Kidney (tissue), 22 donors: ENCODE measurements at places on chromosomes 2 and 18. TPM values are rescaled to one million over a fixed set of nuclear protein-coding genes. Genes with fewer than 3 reads are reported as not detected.

The UGT1A3 gene
- total RNA-seq: 0.57 TPM

The NEU2 gene
- not detected for total RNA-seq

The DHRS9 gene
- 2.2 TPM for total RNA-seq

DNA sequence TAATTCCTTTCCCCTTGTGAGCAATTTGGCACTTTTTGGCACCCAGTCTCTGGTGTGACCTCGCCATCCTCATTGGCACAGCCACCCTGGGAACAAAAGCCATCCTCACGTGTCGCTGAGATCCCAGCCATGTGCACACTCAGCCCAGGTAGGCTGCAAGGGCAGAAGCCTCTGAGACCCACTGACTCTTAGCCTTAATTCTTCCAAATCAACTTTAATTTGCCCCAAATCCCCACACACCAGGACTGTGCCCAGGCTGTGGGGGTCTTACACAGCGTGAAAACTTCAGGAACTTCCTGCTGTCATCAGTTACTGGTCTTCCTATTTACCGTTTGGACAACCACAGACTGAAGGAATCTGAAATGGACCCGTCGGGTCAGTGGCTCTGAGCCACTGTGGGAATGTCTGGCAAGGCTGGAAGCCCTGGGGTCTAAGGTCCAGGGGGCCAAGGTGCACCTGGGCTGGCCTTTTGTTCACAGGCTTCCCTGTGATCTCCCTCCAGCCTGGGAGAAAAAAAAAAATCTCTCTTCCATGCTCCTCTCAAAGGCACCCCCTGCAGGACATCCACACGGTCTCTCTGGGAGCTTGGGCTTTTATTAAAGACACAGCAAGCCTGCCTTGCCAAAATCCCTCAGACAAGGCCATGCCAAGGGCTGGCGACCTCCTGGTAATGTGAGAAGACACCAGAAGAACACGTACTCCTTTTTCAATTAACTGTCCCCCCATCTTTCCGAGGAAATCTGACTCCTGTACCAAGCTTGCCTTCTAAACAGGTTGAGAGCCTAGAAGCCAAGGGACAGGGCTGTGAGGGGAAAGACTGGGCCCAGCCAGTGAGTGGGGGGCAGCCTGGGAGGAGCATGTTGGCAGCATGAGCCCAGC is 42.1 kb upstream of the LAPTM4A start:
- peak; percentile 93 for DNase-seq
- peak overlapping the region; percentile 68 for H3K27ac ChIP-seq
- H3K4me3 ChIP-seq: no peak overlapping the region
- H3K27me3 ChIP-seq: no peaks in the 10 kb centered on the region
- H3K36me3 ChIP-seq: no peaks in the 10 kb centered on the region

GRCh38 chr2:239285932-239286230 is 114.9 kb downstream of the HDAC4 start:
- no peak overlapping the region for H3K4me3 ChIP-seq
- peaks cover 15% of the 10 kb centered on the region for H3K4me1 ChIP-seq
- DNase-seq: no peak
- no peaks in the 10 kb centered on the region for H3K36me3 ChIP-seq
- no peak overlapping the region for H3K27ac ChIP-seq

DNA sequence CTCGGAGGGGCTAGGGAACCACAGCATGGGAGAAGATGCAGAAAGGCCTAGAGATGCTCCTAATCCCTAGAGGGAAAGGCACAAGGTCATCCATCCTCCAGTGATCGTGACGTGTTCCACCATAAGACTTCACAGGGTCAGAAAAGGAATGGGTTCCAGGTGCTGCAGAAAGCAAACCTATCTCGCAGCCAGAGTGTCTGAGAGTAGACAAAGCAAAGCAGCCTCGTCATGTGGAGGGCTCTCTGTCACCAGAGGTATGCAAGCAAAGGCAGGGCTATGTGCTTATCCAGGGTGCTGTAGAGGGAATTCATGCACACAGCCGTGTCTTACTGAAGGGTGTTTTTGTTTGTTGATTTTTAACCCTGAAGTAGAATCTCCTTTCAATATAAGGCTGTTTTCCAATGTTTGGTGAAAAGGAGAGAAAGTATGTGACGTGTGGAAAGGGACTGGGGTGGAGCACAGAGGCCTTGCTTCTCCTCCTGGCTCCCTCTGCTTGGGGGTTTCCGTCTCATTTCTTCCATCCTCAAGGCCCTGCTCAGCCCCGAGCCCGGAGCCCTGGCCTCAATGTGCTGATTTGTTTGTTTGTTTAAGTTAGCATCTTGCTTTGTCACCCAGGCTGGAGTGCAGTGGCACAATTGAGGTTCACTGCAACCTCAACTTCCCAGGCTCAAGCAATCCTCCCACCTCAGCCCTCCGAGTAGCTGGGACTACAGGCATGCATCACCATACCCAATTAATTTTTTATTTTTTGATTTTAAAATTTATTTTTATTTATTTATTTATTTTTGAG is 3.0 kb downstream of the GPR55 start:
- H3K27ac ChIP-seq: no peak overlapping the region
- no peaks in the 10 kb centered on the region for H3K36me3 ChIP-seq
- H3K4me3 ChIP-seq: no peak overlapping the region
- H3K4me1 ChIP-seq: no peaks in the 10 kb centered on the region
- no peaks in the 10 kb centered on the region for H3K27me3 ChIP-seq
- no peak for DNase-seq

The DNER gene
- total RNA-seq: 16.5 TPM

- H3K36me3 ChIP-seq: no peaks in the 10 kb centered on the region
- no peak for DNase-seq
- no peak overlapping the region for H3K4me3 ChIP-seq
- no peak overlapping the region for H3K27ac ChIP-seq
These were observed 377.7 kb downstream of the TDRD15 start for GRCh38 chr2:21501376-21502027.

The DSC3 gene
- total RNA-seq: not detected

DNA sequence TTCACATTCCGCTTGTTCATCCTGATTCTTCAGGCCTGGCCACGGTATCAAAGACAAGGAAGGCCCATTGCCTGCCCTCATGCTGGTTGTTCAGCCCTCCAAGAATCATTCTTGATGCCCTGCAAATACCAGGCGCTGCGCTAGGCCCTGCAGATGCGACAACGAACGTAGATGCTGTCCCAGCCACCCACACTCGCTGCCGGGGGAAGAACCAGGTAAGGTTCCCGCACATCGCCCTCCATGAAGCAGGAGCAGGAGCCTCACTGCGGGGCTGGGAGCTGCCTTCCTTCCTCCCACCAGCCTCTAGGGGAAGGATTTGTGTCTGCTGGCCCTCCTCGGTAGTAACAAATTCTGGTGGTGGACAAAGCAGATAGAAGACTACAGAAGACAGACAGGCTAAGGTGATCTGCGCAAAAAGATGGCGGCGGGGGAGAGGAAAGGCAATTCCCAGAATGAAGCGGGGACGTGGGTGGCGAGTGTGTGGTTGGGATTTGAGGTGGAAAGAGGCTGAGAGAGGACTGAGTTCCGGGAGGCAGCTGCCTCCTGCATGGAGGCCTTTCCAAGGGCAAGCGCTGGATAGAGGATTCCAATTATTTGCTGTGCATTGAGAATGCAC is 19.8 kb upstream of the GPR55 start:
- no peak overlapping the region for H3K27ac ChIP-seq
- no peaks in the 10 kb centered on the region for H3K4me1 ChIP-seq
- DNase-seq: no peak
- H3K4me3 ChIP-seq: no peak overlapping the region
- H3K27me3 ChIP-seq: no peaks in the 10 kb centered on the region
- no peaks in the 10 kb centered on the region for H3K36me3 ChIP-seq

DNA sequence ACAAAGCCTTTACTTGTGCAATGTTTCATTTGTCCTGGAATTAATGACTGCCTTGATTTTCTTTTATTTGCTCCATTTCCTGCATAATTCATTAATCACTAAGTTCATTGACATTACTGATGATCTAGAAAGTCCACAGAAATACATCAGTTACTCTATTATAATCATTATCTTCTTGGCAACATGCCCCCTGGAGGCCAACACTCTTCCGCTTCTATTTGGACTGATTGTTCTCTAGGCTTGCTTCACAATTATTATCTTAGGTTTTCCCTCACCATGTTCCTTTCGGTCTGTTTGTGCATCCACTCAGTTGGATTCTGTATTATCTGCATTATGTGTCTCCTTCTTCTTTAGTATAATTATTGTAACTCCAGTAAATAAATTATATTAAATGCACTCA is 461.0 kb upstream of the CDH2 start:
- H3K27me3 ChIP-seq: no peaks in the 10 kb centered on the region
- H3K36me3 ChIP-seq: no peaks in the 10 kb centered on the region
- no peak for DNase-seq

The ARL4C gene
- total RNA-seq: 62.0 TPM

DNA sequence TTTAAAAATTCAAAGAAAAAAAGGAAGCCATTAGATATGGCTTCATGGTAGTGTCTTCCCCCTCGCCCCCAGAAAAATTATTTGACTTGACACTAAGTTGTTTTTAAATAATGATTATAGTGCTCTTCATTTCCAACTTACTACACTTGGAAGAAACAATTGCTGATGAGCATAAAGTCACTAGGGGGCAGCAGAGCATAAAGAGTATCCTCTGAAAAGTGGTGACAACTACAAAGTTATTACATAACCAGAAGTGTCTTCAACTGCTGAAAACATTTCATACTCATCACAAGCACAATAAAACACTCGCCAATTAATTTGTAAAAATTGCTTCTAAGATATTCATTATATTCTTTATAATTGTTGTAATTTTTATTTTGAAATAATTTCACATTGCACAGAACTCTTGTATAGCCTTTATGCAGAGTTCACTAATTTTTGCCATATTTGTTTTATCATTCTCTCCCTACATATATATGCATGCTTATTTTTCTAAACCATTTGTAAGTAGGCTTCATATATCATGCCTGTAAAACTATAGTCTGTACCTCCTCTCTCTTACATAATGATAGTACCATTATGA is 54.9 kb downstream of the EXOC6B start:
- no peaks in the 10 kb centered on the region for H3K36me3 ChIP-seq
- no peak for DNase-seq
- no peaks in the 10 kb centered on the region for H3K27me3 ChIP-seq
- no peaks in the 10 kb centered on the region for H3K4me1 ChIP-seq
- H3K27ac ChIP-seq: no peak overlapping the region

- H3K4me3 ChIP-seq: no peak overlapping the region
- H3K4me1 ChIP-seq: no peaks in the 10 kb centered on the region
- no peaks in the 10 kb centered on the region for H3K36me3 ChIP-seq
- no peaks in the 10 kb centered on the region for H3K27me3 ChIP-seq
- DNase-seq: no peak
These were observed 63.8 kb downstream of the HAUS1 start for GRCh38 chr18:46167971-46168370.

- H3K27me3 ChIP-seq: no peaks in the 10 kb centered on the region
- no peak for DNase-seq
- H3K27ac ChIP-seq: no peak overlapping the region
- H3K4me1 ChIP-seq: no peaks in the 10 kb centered on the region
- H3K36me3 ChIP-seq: no peaks in the 10 kb centered on the region
These were observed 449.3 kb downstream of the SLC4A3 start for GRCh38 chr2:220076734-220077133.

DNA sequence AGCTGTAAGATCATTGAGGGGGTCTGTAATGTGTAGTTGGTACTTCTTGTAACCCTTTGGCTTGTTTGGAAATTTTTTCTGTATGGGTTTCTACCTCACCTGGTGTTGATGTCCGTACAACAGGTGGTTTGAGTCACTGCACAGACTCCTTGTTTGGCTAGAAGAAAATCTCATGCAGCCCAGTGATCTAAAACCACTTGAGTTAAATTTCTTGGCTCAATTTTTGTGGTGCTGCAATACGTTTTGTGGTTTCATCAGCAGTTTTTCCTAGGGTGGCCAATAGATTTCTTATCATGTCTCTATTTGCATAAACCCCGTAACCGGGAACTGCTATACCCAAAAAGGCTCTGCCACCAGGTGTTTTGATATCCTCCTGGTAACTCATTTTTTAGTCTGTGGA is 43.4 kb downstream of the CERS6 start:
- H3K27me3 ChIP-seq: no peaks in the 10 kb centered on the region
- no peaks in the 10 kb centered on the region for H3K4me1 ChIP-seq
- no peak for DNase-seq

The EVX2 gene
- not detected for total RNA-seq

The KHK gene
- total RNA-seq: 18.7 TPM

The TIMM21 gene
- total RNA-seq: 28.5 TPM

DNA sequence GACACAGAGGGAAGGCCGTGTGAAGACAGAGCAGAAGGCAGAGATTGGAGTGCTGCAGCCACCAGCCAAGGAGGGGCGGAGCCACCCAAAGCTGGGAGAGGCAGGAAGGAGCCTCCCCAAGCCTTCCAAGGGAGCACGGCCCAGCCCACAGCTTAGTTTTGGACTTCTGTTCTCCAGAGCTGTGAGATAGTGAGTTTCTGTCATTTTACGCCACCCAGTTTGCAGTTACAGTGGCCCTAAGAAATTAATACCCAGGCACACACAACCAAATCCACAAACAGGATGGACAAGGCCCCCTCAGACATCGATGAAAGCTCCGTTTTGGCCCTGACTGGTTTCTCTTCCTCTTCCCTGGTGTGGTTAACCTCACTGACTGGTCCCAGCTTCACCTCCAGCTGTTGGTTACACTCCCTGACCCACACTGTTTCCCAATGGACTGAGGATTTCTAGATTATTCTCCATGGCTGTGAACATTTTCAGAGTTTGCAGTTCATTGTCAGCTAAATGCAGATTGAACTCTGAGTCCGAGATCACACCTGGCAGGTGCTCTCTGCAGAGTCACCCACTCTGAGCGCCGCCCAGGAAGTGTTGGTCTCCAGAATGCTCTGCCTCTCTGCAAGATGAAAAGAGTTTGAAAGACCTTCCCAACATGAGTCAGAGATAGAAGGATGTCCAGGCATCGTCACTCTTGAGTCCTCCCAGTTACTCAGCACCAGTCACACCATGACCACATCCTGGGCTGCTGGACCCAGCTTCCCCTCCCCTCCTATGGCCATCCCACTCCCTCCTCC is 100.2 kb downstream of the TWIST2 start:
- H3K4me3 ChIP-seq: no peak overlapping the region
- no peaks in the 10 kb centered on the region for H3K36me3 ChIP-seq
- H3K27me3 ChIP-seq: no peaks in the 10 kb centered on the region
- H3K27ac ChIP-seq: no peak overlapping the region

The AGAP1 gene
- total RNA-seq: 44.5 TPM

GRCh38 chr18:62883937-62884735 is 168.8 kb downstream of the PHLPP1 start:
- no peaks in the 10 kb centered on the region for H3K36me3 ChIP-seq
- no peak for DNase-seq
- H3K27ac ChIP-seq: no peak overlapping the region

The GPATCH11 gene
- 6.0 TPM for total RNA-seq

- H3K4me3 ChIP-seq: no peak overlapping the region
- peaks cover 9% of the 10 kb centered on the region for H3K4me1 ChIP-seq
- DNase-seq: no peak
- H3K27ac ChIP-seq: no peak overlapping the region
- H3K27me3 ChIP-seq: peaks cover 6% of the 10 kb centered on the region
- peaks cover 15% of the 10 kb centered on the region for H3K36me3 ChIP-seq
These were observed 5.3 kb downstream of the ALKAL2 start for GRCh38 chr2:282371-283263.

DNA sequence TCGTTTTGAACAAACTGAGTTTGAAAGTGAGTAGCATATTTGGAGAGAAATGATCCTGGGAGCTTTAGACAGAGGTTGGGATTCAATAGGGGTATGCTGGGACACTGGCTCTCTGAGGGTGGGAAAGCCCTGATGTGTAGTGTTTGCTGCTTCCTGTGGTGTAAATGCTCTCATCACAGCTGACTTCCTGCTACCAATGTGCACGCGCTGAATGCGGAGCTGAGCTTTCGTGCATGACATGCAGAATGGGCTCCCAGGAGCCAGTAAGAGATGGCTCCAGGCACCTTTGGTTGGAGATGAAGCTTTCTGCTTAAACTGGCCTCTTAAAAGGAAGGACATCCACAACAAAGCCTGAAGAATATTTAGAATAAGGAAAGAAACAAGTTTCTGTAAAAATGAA is 224.1 kb upstream of the CCDC150 start:
- no peaks in the 10 kb centered on the region for H3K27me3 ChIP-seq
- H3K27ac ChIP-seq: no peak overlapping the region
- H3K36me3 ChIP-seq: no peaks in the 10 kb centered on the region
- H3K4me1 ChIP-seq: no peaks in the 10 kb centered on the region
- no peak overlapping the region for H3K4me3 ChIP-seq
